ENCODE measurements at places on chromosomes 5 and 9.
A peak's percentile ranks its signal among the peaks of the same experiment; 100 is the strongest.

GRCh38 chr5:67358186-67358585 lies 161.6 kb upstream of the CD180 start:
- no peak for DNase-seq

DNA sequence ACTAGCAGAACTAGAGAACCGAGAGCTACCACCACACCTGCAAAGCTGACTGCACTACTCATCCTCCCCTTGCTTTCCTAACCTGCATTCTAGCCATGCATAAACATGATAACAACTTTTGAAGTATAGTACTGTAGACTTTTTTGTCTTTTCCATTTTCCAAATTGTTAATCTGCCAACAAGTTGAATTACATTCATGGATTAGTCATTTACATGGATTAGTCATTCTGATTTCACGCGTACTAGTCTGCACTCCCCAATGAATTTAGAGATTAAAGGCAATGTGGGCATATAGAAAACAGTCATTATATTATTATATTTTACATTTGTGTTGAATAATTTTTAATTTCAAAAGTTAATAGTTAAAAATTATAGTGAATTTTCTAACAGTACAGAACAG lies 81.4 kb downstream of the EDIL3 start:
- DNase-seq, result no peak

DNA sequence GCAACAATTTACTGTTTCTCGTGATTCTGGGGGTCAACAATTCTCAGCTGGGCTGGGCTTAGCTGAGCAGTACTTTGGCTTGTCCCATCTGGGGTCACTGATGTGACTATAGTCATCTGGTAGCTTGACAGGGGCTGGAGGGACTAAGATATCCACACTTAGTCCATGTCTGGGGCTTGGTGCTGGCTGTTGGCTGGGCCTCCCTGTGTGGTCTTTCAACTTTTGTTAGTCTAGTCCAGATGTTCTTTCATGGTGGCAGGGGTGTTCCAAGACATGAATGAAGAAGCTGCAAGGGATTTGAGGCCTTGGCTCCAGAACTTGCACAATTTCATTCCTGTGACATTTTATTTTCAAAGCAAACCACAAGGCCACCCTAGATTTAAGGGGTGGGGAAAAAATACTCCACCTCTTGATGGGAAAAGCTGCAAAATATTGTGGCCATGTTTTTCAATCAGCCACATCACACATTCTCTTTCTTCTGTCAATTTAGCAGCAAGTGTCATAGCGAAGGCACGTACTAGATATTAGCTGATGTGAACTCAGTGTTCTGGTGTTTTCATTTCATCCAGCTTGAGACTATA lies 59.2 kb downstream of the TSSK1B start:
- no peak for DNase-seq

DNA sequence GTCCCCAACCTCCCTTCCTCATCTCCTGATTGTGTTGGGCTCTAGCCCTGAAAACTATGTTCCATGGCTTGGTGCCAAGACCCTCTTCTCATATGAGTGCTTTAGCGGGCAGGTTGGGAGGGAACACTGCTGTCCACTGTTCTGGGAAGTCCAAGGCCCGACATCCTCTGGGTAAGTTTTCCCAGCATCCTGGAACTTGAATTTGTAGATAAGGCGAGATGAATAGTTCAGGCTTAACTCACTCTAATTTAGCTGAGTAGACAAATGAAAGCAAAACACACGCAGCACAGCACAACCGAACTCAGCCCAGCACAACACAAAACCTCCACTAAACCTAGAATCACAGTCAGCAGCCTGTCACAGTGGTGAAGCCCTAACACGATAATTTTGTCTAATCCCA lies 95.3 kb upstream of the SLC28A3 start:
- DNase-seq, result no peak

GRCh38 chr9:18786911-18787650 lies 245.9 kb downstream of the SAXO1 start:
- no peak for DNase-seq

DNA sequence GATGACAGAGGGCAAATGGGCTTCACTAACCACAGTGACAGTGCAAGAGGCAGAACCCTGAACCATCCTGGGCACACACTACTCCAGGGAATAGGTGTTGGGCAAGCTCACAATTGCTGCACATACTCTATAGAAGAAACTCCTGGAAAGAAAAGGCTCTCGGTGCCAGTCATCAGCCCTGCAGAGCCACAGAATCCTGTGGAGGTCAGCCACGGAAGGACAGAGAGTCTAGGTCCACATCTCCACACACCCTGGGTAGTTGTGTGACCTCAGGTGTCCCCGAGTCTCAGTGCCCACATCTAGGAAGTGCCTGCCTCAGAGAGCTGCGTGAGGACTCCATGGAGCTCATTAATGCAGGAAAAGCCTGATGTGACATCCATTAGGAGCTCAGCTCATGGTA lies 16.0 kb upstream of the ANGPTL2 start:
- DNase-seq, result no peak

DNA sequence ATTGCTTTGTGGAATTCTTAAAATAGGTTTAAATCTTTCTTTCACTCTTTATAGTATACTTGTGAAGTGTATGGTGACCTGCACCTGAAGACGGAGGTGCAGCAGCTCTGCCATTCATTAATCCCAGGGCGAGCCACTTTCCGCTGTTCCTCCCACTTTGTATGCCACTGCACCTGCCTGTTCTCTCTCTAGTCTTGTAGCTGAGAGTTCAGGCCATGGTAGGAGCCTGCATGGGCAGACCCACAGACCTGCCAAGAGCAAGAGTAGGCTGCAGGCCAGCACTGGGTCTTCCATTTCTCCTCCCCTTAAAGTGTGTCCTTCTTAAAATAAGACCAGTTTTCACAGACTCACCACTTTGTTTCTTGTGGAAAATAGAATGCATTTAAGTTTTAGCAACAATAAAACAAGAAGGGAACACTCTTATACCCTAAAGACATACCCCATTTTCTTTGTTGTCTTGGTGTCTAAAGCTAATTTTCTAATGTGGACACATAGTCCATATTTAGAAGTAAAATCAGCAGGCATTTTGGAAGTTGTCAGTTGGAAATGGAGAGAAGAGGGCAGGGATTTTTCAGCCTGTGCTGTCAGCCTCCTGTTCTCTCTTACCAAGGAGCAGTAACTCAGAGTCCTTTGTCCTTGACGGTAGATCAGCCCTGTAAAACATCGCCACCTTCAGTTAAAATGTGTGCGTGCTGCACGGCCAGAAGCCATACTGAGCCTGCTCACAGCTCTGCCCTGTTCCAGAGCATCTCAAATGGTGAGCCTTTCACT lies 103.2 kb downstream of the SNCAIP start:
- peak; percentile 34 for DNase-seq

DNA sequence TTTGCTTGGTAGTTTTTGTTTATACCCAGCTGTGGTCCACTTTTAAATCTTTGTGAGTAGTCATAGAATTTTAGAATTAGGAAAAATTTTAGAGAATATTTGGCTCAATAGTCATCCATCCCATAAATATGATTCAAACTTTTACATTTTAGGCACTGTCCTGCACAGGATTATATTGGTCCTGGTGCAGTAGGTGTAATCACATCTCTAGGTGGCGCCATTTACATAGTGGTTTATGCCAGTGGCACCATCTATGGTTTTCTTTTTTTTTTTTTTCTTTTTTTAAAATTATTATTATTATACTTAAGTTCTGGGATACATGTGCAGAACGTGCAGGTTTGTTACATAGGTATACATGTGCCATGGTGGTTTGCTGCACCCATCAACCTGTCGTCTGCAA lies 260.7 kb upstream of the KCNN2 start:
- DNase-seq, result no peak
